NCI-H2227 treated with DMSO at 0.1 percent for 48 hours (cell line): ENCODE measurements at places on chromosomes 5 and 9.

DNA sequence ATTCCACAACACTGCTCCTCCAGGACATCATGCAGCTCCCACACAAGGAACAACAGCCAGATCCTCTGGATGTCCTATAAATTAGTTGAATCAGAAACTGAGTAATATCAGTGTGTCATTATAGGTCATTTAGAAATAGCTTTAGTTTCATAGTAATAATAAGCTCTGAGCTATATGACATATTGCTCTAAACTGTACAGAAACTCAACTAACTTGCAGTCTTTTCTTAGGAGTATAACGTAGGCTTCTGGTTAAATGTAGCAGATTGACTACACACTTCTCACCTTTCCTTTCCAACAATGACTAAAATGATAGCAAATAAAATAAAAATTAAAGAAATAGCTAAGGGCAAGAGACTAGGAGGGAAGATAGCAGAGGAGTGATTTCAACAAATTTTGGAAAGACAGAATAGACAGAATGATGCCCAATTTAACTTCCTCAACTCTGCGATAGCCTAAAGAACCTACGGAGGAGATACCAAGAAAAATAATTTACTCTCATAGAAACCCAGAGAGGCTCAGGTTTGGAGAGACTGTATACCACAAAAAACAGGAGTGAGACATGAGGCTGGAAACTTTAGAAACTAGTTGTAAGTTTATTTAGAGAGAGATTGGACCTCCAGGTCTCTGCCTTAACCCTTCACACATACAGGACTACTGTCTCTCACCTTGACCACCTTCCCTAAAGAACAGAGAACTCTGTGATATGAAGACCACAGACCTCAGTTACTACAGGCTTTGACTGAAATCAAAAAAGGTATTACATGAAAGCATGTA lies 193.7 kb downstream of the TSSK1B start:
- DNase-seq = no peak

DNA sequence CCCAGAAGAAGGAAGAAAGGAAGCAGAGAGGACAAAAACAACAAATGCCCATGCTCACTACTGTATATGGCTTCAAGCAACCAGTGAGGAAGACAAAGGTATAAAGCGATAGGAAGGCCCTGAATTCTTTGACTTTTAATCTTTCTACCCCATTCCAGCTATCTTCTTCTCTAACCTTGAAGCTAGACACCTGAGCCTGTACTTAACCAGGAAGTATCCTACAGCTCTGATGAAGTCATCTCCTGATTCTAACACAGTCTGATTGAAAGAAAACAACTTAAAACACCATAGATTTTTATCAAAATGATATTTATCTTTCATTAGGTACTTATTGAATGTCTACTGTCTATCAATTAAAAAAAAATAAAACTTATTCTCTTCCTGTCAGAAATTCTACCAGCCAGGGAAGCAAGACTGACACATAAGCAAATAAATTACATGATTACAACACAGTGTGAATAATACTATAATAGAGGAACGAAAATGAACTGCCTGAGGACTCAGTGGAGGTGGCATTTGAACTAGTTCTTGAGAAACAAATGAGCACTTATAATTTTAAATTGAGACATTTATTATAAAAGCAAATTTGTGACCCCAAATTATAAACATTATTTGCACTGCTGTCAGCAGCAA lies 123.3 kb upstream of the ELL2 start:
- no peak for DNase-seq

GRCh38 chr5:14915291-14915952 lies 43.8 kb upstream of the ANKH start:
- DNase-seq = no peak

GRCh38 chr5:83066548-83067110 lies 10.6 kb downstream of the TMEM167A start:
- no peak for DNase-seq

DNA sequence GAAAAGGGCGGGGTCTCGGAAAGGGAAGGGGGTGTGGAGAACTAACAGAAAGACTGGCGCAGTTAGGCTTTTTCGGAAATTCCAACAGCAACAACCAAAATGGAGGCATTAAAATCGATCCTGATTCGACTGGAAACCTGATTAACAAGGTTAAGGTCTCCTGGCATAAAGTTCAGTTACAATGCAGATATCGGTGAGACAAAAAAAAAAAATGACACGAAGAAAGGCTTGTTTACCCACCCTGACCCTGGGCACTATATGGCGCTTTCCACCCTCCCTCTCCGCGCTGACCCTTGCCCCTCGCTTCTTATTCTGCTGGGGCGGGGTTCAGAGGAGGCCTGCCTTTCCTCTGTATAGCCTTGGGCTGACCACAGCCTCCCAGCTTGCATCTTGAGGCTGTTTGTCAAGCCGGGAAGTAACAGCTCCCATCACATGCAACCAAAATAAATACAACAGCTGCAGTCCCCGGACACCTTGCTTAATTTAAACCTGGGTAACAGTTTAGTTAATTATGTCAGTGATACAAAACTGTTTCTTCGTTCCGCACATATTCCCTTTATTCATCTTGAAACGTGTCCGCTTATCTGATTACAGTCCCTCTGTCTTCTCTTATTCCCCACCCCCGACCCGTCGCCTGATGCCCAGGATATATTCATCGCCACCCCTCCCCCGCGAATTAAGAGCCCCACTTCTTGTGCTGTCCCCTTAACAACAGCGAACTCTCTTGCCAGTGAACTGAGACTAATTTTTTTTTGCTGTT lies 795 bp upstream of the PJA2 start:
- peak; percentile 62 for DNase-seq
